ENCODE measurements at places on chromosomes 6 and 20. TPM values are rescaled to one million over a fixed set of nuclear protein-coding genes. Genes with fewer than 3 reads are reported as not detected.

GRCh38 chr6:28943557-28944411 lies 20.0 kb upstream of the TRIM27 start:
- peak; percentile 88 for DNase-seq

- DNase-seq = no peak
Measured at GRCh38 chr6:140001821-140002341, 627.4 kb upstream of the CITED2 start.

GRCh38 chr6:155301867-155302266 lies 12.4 kb downstream of the TFB1M start:
- DNase-seq = no peak

DNA sequence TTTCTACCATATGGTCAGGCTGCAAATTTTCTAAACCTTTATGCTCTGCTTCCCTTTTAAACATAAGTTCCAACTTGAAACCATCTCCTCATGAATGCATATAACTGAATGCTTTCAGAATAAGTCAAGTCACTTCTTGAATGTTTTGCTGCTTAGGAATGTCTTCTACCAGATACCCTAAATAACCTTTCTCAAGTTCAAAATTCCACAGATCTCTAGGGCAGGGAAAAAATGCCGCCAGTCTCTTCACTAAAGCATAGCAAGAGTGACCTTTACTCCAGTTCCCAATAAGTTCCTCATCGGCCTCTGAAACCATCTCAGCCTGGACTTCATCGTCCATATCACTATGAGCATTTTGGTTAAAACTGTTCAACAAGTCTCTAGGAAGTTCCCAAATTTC lies 1011.2 kb upstream of the CITED2 start:
- DNase-seq = no peak

GRCh38 chr6:154479351-154479769 lies 31.1 kb downstream of the CNKSR3 start:
- DNase-seq = no peak

GRCh38 chr6:30818391-30818841 lies 65.9 kb upstream of the DDR1 start:
- DNase-seq = no peak

DNA sequence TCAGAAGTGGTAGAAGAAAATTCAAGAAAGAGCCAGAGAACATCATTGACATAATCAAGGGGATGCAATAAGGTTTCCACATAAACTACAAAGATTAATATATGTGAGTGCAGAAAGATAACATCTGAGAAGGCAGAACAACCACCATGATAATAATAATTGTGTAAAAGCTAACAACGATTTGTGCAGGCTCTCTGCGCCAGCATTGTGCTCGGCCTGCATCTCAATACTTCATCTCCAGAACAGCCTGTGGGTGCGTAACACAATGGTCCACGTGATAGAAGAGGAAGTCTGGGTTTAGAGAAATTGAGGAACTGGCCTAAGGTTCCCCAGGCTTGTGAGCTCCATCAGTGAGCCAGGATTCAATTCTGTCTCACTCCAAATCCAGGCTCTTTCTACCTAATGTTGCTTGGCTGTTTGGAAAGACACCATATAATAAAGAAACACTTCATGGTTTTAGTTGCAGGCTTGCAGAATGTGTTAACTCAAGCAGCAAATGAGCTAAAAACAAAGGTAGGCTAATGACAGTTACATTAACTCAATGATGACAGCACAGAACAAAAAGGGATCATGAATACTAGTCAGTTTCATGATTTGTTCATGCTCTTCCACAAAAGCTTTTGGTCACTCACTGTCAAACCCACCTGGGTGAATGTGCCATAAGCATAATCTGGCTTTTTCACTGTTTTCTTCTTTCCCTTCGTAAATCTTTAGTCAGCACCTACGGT lies 71.2 kb downstream of the LY86 start:
- DNase-seq = no peak

- DNase-seq = no peak
Measured at GRCh38 chr20:24488800-24489175, 19.4 kb downstream of the SYNDIG1 start.

DNA sequence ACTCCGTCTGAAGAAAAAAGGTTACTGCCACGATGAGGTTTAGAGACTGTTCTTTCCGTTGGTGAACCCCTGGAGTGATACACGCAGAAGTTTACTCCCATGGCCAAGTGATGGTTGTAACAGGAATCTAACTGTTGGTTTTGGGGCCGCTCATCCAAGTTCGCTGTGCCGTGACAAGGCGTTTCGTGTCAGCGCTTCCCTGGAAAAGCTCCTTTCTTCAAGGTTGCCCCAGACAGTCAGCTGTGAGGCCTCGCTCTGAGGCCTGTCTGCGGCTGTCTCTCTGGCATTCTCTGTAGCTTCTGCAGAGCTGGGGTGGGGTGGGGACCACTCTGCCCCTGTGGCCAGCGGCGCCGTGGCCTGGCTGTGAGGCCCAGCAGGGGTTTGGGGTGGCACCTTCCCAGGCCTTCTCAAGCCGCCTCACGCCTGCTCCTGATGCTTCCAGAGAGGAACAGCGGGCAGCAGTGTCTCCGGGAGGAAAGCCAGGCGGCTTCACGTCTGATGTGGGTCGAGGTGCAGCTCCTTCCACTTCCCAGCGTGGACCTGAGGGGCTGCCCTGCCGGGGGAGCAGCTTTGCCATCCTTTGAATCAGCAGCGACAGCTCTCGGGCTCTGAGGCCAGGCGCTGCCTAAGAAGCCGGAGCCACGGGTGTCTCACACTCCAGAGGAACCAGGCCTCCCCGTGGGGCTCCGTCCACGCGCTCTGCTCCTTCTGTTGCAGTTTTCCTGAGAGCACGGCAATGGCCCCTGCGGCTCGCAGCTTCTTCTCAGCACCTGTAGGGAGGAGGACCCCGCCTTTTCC lies 76.2 kb downstream of the SMOC2 start:
- no peak for DNase-seq

GRCh38 chr6:156430386-156430785 lies 346.8 kb upstream of the ARID1B start:
- no peak for DNase-seq

- DNase-seq = no peak
Measured at GRCh38 chr6:111113336-111114086, 26.2 kb downstream of the SLC16A10 start.

- DNase-seq = no peak
Measured at GRCh38 chr6:157403686-157404051, 22.7 kb downstream of the ZDHHC14 start.

DNA sequence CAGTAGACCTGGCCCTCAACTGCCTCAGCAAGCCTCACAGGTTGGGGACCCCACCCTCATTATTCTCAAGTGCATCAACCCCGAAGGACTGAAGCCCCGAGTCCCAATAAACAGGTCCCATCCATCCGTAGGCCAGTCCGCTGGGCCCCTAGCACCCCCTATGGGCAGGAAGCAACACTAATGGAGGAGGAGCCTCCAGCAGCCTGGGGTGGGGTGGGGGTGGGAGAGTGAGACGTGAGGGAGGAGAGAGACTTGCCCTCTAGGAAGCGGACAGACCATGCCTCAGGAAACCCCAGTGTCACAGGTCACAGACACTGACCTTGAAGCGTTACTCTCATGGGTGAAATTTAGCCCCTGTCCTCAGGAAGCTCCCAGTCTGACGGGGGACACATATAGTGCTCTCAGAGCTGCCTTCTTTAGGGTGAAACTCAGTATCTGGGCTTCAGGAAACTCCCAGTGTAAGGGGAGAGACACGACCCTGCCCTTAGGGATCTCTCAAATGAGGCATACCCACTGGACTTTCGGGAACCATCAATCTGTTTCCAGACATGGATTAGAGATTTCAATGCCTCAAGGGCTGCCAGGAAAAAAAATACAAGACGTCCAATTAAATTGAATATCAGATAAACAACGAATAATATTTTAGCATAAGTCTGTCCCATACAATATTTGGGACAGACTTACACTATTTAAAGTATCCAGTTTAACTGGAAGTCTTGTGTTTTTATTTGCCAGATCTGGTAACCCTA lies 125.8 kb downstream of the MRPL14 start:
- DNase-seq = no peak

GRCh38 chr20:25041813-25042530 lies 16.0 kb downstream of the ACSS1 start:
- no peak for DNase-seq

GRCh38 chr20:48431653-48432493 lies 395.9 kb downstream of the PREX1 start:
- no peak for DNase-seq

DNA sequence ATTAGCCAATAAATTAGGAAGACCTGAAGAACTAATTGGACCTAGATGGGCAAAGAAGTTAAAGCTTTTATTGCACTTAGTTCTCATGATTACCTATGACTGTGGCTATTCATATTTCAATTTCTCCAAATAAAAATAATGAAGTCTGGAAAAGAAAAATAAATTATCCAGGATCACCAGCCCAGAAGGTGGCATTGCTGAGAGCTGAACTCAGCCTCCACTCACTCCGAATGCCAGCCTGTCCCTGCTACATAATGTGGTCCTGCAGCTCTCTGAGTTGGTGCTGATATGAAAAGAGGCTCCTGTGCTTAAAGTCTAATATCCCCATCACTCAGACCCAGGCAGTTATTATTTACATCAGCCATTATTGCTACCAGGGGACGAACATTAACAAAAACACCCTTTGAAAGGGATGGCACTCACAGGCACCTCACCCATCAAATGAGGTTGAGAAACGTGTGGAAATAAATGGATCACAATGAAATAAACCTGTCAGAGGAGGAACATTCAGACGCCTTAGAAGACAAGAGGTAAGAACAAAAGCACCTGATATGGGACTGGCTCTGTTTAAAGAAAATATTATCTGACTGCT lies 649.7 kb upstream of the CHD6 start:
- DNase-seq = no peak

DNA sequence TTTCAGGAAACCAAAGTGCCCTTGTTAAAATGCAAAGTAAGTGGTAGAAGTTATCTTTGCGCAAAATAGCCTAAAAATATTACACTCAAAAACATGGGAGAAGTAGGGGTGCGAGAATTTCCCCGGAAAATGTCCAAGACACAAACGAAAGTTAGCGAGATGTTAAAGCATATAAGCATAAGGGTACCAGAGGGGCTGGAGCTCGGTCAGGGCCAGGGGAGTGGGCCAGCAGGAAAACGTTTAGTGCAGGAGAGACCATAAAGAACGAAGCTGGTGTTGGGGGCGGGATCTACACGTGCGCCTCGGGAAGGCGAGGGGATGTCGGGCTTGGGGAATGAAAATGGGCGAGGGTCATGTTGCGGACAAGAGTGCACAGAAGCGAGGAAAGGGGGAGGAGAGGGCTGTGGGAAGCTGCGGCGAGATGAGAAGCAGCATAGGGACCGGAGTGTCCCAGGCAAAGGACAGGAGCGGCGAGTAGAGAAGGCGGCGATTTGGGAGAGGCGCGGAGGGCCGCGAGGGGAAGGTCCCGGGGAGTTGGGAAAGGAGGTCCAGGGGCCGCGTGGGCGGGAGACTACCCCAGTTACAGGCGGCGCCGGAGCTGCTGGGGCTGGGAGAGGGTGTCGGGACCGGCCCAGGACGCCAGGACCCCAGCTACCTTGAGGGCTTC lies 600 bp downstream of the XPO5 start:
- DNase-seq = no peak

DNA sequence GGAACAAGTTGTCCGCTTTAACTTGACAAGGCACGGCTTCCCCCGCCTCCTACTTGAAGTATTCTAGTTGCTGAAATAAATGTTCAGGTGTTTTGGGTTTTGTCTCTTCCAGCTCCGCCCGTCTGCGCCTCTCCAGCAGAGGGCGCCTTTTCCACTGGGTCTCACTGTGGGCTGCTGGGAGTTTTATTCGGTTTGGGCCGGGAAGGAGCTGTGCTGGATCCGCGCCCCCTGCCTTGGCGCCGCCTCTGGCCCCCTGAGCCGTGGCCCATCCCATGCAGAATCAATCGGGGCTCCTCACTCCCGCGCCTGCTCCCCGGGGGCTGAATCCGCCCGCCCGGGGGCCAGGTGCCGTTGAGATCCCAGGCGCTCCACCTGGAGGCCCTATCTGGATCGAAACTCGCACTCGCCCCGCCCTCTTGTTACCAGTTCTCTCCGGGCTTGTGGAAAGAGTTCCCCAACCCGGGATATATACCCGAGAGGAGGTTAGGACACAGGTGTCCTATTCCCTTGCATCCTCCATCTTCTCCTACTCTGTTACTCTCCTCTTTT lies 51.0 kb upstream of the TCF21 start:
- DNase-seq = peak; percentile 63

DNA sequence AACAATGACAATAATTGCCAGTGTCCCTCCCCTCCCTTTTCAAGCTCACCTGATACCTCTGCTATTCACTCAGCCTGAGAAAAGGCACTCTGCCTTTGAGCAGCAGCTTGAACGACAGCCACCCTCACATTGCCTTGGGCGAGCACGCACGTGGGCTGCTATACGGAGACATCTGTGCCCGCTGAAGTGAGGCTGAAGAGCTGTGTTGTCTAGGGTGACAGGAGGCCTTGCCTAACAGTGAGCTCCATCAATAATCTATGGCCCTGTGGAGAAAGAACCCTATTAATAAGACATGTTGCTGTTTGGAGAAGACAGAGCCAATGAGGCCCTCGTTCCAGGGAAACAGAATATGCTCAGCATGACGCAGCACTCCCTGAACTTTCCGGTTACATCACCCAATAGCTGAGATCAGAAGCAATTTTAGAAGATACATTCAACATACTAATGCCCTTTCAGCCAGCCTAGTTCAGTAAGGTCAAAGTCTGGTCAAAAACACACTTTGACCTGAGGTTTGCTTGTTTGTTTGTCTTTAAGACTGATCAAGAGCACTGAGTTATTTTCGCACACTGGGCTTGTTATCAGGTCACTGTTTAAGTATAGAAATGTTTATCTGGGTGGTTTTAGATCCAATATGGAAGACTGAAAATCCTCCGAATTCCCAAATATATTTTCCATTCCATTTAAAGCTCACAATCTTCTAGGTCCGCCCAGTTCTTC lies 30.6 kb downstream of the RBM24 start:
- peak; percentile 39 for DNase-seq

GRCh38 chr6:128826606-128827005 lies 56.3 kb upstream of the LAMA2 start:
- no peak for DNase-seq

- DNase-seq = no peak
Measured at GRCh38 chr6:51273228-51273961, 454.7 kb downstream of the TFAP2B start.

BMP2 gene
- 2.0 TPM for total RNA-seq

MUC22 gene
- not detected for total RNA-seq

FAM83B gene
- 0.50 TPM for total RNA-seq

THBS2 gene
- 7.5 TPM for total RNA-seq

CCM2L gene
- 2.1 TPM for total RNA-seq

THEMIS gene
- 0.05 TPM for total RNA-seq

DDR1 gene
- 4.0 TPM for total RNA-seq

TCP1 gene
- total RNA-seq = 124 TPM

TMEM244 gene
- total RNA-seq = not detected

DDX27 gene
- 13.8 TPM for total RNA-seq

C6orf141 gene
- total RNA-seq = 0.84 TPM

Measured in liver (tissue), 10 donors.